ENCODE measurements at places on chromosomes 7 and 10.

GRCh38 chr7:100894860-100895700 is 608 bp downstream of the ACHE start:
- no peak for DNase-seq

- DNase-seq: no peak
Observed at GRCh38 chr7:44852590-44852989, 4.7 kb upstream of the H2AZ2 start.

DNA sequence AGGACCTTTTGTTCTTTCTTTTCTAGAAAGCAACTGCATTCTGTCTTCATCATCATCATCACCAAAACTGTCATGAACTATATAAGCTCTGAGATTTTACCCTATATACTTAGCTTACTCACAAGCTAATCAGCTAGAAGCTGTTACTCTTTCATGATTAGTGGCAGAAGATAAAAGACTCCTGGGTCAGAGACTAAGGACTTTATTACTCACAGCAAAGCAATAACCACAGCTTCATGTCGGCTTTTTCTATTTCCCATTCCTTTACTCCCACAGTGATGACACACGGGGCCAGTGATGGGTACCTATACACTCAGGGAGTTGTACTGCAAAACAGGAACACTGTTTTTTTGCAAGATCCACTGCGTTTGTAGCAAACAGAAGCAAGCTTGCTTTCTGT is 8.4 kb upstream of the C10orf88 start:
- DNase-seq: no peak

- no peak for DNase-seq
Observed at GRCh38 chr7:28490831-28491230, 78.5 kb downstream of the CREB5 start.

- DNase-seq: no peak
Observed at GRCh38 chr10:102615361-102615760, 28.9 kb upstream of the TRIM8 start.

- peak; percentile 41 for DNase-seq
Observed at GRCh38 chr7:2417981-2418481, 14.6 kb downstream of the CHST12 start.

DNA sequence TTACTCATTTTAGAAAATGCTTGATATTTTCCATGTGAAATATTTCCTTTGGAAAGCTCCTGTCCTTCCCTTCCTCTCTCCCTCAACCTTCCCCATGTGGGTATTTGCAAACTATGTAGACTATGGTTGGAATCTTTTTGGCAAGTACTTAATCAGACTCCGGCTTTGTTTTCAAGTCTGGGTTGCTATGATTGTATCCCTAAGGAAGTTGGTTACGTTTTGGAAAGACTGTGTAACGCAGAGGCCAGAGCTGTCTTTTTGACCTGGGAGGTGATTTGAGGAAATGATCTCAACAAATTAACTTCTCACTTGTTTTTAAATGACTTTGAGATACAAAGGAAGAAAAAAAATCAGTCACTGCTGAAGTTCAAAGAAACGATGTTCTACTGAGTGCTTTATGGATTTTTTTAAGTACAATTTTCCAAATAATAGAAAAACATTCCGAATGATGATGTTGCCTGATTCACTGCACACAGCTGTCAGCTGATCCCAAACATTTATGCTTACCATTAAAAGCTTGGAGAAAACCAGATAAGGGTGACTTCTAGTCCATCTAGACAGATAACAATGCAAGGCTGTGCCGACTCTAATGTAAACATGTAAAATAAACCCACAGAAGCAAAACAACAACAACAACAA is 145.5 kb upstream of the CELF2 start:
- peak; percentile 88 for DNase-seq

GRCh38 chr10:6678211-6678803 is 98.2 kb upstream of the PRKCQ start:
- peak; percentile 36 for DNase-seq

GRCh38 chr10:94451883-94452519 is 49.7 kb downstream of the TBC1D12 start:
- no peak for DNase-seq

- no peak for DNase-seq
Observed at GRCh38 chr10:83073472-83073871, 1065.8 kb upstream of the GHITM start.

DNA sequence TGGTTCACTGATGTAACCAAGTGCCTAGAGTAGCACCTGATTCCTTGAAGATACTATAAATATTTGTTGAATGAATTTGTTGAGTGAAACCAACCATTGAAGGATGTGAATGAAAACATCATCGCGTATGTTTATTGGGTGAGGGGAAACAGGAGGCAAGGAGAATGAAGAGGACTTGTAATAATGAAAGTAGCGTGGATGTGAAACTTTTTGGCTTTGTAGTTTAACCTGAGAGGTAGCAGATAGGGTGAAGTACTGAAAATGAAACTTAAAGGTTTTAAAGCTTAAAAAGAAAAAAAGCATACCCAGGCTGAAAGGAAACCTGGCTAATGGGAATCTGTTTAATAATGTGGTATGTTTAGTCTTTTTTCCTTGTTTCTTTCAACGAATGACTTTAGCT is 5.2 kb downstream of the CCNY start:
- no peak for DNase-seq

DNA sequence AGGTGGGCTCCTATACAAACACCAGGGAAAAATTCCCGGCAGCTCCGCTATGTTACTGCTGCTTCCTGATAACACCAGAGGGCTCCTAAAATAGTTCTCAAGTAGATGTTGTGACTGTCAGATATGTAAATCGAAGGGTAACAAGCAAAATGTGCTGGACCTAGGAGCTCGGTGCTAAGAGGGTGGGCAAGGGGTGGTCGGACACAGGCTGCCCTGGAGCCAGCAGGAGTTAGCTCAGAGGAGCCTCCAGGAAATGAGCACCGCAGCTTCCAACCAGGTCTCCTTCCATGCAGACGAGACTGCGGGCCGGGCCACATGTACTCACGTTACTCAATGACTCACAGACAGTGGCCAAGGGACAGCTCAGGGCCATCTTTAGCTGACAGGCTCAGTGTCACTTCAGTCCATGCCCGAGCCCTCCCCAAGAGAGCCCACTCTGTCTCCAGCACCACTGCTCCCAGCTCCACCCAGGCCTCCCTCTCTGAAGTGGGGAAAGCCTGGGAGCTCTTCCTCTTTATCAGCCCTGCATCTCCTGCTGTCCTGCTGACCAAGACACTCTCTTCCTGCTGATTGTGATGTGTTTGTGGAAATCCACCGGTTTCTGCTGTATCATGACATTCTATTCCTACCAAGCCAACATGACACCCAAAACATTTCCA is 37.2 kb upstream of the TMEM273 start:
- DNase-seq: no peak

GRCh38 chr10:75276069-75276872 is 40.5 kb upstream of the COMTD1 start:
- DNase-seq: no peak

DNA sequence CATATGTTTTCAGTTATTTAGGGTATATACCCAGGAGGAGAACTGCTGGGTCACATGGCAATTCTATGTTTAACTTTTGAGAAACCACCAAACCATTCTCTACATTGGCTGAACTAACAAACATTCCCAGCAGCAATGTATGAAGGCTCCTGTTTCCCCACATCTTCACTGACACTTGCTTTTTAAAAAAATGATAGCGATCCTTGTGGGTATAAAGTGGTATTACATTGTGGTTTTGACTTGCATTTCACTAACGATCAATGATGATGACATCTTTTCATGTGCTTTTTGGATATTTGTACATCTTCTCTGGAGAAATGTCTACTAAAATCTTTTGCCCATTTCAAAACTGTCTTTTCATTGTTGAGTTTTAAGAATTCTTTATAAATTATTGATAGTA is 51.2 kb upstream of the ANAPC16 start:
- DNase-seq: no peak

- DNase-seq: peak; percentile 87
Observed at GRCh38 chr10:511101-511848, 178.2 kb downstream of the DIP2C start.

GRCh38 chr10:6706725-6707124 is 126.6 kb upstream of the PRKCQ start:
- DNase-seq: no peak

DNA sequence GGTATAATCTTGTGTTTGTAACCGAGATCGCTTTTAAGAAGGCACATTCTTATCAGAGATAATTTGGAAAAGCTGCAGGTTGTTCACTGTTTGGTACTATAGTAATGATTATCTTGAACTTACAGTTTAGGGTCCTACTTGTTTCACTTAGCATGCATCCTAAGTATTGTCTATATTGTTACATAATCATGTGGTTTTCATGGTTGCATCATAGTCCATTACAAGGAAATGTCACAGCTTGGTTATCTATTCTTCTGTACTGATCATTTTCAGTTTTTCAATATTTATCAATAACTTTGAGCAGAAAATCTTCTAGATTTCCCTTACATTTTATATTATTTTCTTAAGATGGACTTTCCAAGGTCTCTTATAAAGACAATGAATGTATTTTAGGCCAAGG is 116.3 kb downstream of the PLPP4 start:
- no peak for DNase-seq

DNA sequence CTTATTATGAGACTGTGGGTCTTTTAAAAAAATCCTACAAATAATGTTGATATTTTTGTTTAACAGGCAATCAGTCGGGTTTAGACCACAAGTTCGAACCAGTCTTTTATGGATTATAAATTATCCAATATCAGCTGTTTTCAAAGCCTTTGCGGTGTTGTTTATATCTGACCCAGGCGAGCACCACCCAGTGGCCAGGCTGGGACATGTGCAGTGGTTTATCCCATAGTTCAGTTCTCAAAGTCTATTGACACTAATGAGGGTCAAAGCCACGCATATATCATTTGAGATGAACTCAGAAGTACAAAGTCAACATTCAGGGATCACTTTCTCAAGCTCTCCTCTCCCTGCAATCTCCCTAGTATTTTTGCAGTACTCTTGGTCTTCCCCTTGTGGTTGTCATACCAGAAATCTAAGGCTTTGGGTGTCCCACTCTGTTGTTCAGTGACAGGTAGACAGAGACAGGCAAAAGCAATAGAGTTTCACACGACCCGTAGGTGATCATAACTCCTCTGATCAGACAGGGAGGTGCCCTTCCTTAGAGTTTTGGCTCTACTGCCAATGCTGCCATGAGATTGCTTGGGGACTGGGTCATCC is 117.4 kb upstream of the POM121L12 start:
- no peak for DNase-seq

DNA sequence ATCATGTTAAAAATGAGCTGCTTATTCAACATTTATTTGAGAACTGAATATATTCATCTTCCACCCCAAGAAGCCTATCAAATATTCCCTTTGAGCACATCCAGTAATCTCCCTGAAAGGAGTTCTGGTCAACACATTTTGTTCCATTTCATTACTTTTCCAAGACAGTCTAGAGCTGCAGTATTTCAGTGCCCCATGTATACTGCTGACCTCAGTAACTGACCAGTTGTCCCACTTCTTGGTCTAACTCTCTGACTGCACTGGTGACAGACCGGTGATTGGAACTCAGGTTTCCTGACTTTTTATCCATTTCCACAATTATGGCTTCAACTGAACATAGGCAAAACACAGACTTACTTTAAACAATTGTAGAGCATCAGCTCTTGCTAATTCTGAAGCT is 206.8 kb upstream of the NPSR1 start:
- DNase-seq: no peak

GRCh38 chr10:24485304-24485703 is 238.4 kb downstream of the ARHGAP21 start:
- no peak for DNase-seq

DNA sequence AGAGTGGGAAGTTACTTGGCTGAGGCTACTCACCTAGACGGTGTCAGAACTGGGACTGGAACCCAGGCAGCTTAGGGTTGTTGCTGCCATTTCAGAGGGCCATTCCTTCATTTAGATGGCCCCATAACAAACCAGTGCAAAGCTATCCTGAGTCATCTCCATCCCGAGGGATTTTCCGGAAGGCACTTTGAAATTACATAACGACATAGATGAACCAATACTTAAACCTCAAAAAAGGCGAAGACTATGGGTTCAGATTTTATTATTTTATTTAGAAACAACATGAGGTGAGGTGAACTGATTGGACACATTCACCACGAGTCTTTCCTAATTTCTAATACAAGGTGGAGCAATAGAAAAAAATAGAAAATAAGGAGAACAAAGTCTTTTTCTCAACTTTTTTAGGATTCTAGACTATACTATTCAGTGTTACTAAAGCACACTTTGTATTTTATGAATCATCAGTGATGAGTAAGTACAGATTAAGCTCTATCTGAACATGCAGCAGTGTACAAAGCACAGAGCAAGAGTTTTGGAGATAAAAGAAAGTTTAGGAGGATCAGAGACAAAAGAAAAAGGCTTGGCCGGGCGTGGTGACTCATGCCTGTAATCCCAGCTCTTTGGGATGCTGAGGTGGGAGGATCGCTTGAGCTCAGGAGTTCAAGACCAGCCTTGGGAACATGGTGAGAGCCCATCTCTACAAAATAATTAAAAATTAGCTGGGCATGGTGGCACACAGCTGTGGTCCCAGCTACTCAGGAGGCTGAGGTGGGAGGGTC is 79.5 kb upstream of the SVIL start:
- peak; percentile 94 for DNase-seq

GRCh38 chr10:75432176-75432575 is 752 bp downstream of the LRMDA start:
- DNase-seq: no peak

- DNase-seq: no peak
Observed at GRCh38 chr7:31314781-31315180, 25.7 kb downstream of the NEUROD6 start.

DNA sequence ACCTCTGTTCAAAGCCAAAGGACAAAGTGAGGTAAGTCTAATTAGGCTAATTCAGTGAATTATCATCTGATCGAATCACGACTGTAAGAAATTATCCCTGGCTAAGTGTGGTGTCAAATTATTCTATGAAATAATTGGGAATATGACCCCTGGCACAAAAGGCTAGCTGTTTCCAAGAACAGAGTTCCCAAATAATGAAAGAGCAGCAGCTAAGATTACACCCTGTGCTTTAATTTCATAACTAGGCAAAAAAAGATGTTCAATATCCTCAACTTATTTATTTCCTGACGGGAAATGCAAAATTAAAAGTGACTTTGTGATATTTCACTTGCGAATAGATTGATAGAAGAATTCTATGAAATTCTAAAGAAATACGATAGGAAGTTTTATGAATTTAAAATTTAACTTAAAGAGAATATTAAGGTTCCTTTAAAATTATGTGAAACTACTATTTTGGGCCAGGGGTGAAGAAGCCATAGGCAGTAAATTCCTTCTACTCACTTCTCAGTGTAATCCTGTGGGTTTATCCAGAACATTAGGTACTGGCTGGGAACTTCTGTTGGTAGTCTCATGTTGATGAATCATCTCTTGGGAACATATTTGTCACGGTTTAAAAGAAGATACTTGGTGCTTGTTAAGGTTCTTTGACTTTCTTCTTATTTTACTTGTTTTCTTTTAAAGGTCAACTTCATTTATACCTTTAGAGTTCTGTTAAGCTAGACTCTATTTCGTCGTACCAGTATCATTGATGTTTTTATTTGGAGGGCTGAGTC is 148.5 kb downstream of the POLR1F start:
- DNase-seq: peak; percentile 100

DNA sequence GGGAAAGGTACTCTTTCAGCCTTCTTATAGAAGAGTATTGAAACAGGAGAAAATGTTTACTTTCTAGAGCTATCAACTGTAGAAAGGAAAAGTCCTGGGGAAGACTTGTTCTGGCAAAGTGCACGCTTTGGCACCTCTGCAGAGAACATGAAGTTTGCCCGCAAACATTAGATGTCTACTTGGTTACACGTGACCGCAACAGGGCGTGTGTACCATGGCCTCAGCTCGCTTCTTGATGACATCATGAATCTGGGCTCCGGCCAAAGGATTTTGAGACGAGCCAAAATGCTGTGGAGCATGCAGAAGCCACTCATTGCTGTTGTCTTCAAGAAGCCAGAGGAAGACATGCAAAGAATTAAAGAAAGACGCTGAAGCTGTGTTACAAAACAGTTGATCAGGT is 8.6 kb upstream of the TAS2R60 start:
- peak; percentile 77 for DNase-seq
